ENCODE measurements at places on chromosomes 2 and 18. TPM values are rescaled to one million over a fixed set of nuclear protein-coding genes. Genes with fewer than 3 reads are reported as not detected.

The SLC38A11 gene
- not detected for total RNA-seq

The PSTPIP2 gene
- total RNA-seq = 4.7 TPM

The NEMP2 gene
- total RNA-seq = 3.6 TPM

The SMCHD1 gene
- 112 TPM for total RNA-seq

The MFSD2B gene
- total RNA-seq = not detected

The ABCB11 gene
- total RNA-seq = 0.53 TPM

The HNMT gene
- 15.7 TPM for total RNA-seq

The TEKT4 gene
- total RNA-seq = not detected

The ZNF397 gene
- 4.7 TPM for total RNA-seq

The DUSP2 gene
- total RNA-seq = 0.93 TPM

The GAL3ST2 gene
- total RNA-seq = not detected

The TXNDC2 gene
- 0.07 TPM for total RNA-seq

The SKOR2 gene
- total RNA-seq = not detected

The LCT gene
- total RNA-seq = under 0.01 TPM

The ASB18 gene
- not detected for total RNA-seq

The IL1R1 gene
- 10.9 TPM for total RNA-seq

The DLX1 gene
- total RNA-seq = not detected

The ECEL1 gene
- under 0.01 TPM for total RNA-seq

The OSBPL6 gene
- total RNA-seq = 11.8 TPM

The SLC9A4 gene
- total RNA-seq = not detected

The LTBP1 gene
- total RNA-seq = 9.5 TPM

The GAREM2 gene
- total RNA-seq = 1.1 TPM

The SRSF7 gene
- total RNA-seq = 167 TPM

The DIPK1C gene
- not detected for total RNA-seq

The DUSP11 gene
- total RNA-seq = 42.6 TPM

The RUFY4 gene
- total RNA-seq = not detected

The FAM161A gene
- total RNA-seq = 4.1 TPM

The CRYGD gene
- total RNA-seq = not detected

The LYPD6B gene
- not detected for total RNA-seq

The RHOB gene
- total RNA-seq = 522 TPM

The IL36B gene
- not detected for total RNA-seq

The C2orf72 gene
- total RNA-seq = under 0.01 TPM

The ASTL gene
- not detected for total RNA-seq

The GPN1 gene
- total RNA-seq = 55.2 TPM

The BBS5 gene
- total RNA-seq = 6.3 TPM

The ABCG5 gene
- total RNA-seq = not detected

The VIT gene
- 2.2 TPM for total RNA-seq

The ST8SIA3 gene
- not detected for total RNA-seq

The MITD1 gene
- 39.1 TPM for total RNA-seq

The RGPD4 gene
- not detected for total RNA-seq

The IL1B gene
- not detected for total RNA-seq

The RAB6D gene
- not detected for total RNA-seq

The CD28 gene
- under 0.01 TPM for total RNA-seq

The UBE2E3 gene
- 81.1 TPM for total RNA-seq

The FKBP1B gene
- 11.2 TPM for total RNA-seq

The C2orf78 gene
- not detected for total RNA-seq

The PRKAG3 gene
- not detected for total RNA-seq

The APLF gene
- total RNA-seq = 4.5 TPM

The SLC8A1 gene
- 7.0 TPM for total RNA-seq

The DNAH7 gene
- total RNA-seq = 0.13 TPM

The MROH2A gene
- not detected for total RNA-seq

The POTEE gene
- total RNA-seq = 0.40 TPM
